ENCODE measurements at places on chromosomes 16 and 17.

- DNase-seq = no peak
Observed at GRCh38 chr17:39617100-39617445, 9.4 kb upstream of the NEUROD2 start.

GRCh38 chr17:57444682-57445450, 188.5 kb downstream of the MSI2 start:
- no peak for DNase-seq

- DNase-seq = no peak
Observed at GRCh38 chr16:51757124-51757470, 606.0 kb upstream of the SALL1 start.

- no peak for DNase-seq
Observed at GRCh38 chr17:17565471-17566339, 25.8 kb downstream of the PEMT start.

DNA sequence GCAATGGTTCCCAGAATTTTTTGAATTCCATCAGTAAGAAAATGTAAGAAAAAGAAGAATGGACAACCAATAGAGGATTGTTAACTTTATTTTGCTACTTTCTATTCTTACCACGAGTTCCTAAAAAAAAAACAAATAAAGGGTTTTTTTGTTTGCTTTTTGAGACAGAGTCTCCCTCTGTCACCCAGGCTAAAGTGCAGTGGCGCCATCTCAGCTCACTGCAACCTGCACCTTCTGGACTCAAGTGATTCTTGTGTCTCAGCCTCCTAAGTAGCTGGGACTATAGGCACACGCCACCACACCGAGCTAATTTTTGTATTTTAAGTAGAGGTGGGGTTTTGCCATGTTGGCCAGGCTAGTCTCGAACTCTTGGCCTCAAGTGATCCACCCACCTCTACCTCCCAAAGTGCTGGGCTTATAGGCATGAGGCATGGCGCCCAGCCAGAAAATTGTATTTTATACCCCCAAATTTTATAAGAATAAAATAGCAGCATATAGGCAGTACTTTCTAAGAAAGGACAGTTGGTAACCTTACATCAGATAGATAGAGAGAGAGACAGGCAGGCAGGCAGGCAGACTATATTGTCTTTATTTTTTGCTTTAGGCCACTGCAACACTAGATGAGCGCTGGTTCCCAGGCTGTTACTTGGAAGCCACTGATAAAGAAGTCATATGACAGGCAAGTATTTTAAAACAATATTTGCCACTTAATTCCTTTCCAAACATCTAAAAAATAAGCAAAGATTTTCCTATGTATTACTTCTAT, 127.5 kb downstream of the VPS53 start:
- DNase-seq = no peak

DNA sequence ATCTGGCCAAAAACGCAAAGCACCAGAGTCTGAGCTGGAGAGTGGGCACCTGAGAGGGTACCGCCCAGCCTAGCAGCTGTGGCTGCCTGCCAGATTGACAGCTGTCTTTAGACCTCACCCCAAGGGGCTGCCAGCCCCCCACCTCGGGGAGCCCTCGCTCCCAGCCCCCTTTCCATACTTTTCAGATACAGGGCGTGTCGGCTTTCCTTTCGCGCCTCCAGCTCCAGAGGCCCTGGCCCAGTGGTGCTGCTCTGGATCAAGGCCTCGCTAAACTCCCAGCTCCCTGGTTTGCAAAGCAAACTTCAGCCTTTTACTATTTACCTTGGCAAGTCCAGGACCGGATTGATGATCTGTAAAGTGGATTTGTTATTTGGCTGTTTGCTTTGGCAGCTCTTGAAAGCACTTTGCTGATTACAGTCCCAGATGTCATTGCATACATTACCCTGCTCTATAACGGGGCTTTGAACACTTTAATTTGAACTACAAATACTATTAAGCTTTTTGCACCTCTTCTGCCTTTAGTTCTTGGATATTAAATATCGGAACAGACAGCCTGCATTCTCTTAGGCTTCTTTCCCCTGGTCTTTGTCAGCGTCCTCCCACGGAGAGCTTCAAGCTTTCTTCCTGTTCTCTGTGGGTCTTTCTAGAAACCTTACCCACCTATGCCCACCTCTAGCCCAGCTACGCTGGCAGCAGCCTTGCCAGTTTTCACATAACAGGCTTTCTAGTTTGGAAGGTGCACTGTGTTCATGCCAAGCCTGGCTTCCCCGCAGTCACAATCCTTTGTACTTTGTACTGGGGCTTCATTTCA, 63.6 kb upstream of the TBX2 start:
- DNase-seq = no peak

- DNase-seq = peak; percentile 58
Observed at GRCh38 chr17:81917565-81918332, at the start of gene SIRT7. SIRT7 (minus strand) TSS chr17:81918176; CDS start chr17:81918131, 45 bp downstream.

DNA sequence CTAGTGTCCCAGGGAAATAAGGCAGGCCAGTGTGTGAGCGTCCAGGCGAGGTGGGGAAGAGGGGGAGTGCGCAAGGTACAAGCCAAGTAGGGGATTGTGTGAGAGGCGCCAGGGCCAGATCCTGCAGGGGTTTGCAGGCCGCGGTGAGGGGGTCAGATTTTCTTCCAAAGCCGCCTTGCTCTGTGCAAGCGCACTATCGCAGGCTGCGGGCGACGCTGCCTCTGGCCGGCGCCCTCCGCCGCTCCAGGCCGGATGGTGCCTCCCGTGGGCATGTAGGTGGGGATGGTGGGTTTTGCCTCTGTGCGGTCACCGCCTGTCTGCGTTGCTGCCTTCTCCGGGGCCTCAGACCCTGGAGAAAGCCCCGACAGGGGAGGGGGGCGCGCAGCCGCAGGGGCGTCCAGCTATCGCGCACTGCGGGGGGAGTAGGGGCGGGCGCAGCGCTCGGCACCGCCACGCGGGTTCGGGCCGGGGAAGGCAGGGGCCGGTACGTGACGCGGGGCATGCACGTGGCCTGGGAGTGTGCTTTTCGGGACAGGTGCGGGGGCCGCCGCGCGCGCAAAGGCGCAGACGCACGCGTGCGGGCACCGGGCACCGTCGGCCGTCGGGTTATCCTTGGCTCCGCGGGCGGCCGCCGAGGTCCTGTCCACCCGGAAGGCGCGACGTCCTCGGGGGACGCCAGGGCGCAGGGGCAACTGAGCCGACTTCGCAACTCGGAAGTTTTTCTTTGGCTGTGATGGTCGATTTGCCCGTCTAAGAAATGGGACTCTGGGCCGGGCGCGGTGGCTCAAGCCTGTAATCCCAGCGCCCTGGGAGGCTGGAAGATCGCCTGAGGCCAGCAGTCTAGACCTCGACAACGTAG, 1.1 kb upstream of the HAPSTR1 start:
- DNase-seq = no peak

GRCh38 chr16:1785846-1786170, 3.0 kb downstream of the NUBP2 start:
- DNase-seq = no peak

- no peak for DNase-seq
Observed at GRCh38 chr16:80380514-80380913, 160.3 kb upstream of the DYNLRB2 start.

All from stimulated activated CD4-positive, alpha-beta T cell treated with anti-CD3 and anti-CD28 coated beads, TNF-alpha, amount 100 ng/mL, for 48 hours (primary cell).